ENCODE measurements at places on chromosomes 3 and 15. TPM values are rescaled to one million over a fixed set of nuclear protein-coding genes. Genes with fewer than 3 reads are reported as not detected.

COL6A6 gene
- not detected for total RNA-seq

RBMS3 gene
- 51.5 TPM for total RNA-seq

GOLGA8M gene
- not detected for total RNA-seq

SNTN gene
- total RNA-seq: not detected

NTRK3 gene
- total RNA-seq: not detected

MED12L gene
- 0.33 TPM for total RNA-seq

SLC22A13 gene
- total RNA-seq: 2.5 TPM

LRRC3B gene
- not detected for total RNA-seq

CACNA2D2 gene
- not detected for total RNA-seq

ZNF717 gene
- total RNA-seq: 24.3 TPM

Data from mammary epithelial cell (primary cell).